Stimulated activated CD8-positive, alpha-beta memory T cell treated with anti-CD3 and anti-CD28 coated beads, Interleukin-4, amount 100 ng/mL, for 1 hour (primary cell): ENCODE measurements at places on chromosomes 5 and 9.

DNA sequence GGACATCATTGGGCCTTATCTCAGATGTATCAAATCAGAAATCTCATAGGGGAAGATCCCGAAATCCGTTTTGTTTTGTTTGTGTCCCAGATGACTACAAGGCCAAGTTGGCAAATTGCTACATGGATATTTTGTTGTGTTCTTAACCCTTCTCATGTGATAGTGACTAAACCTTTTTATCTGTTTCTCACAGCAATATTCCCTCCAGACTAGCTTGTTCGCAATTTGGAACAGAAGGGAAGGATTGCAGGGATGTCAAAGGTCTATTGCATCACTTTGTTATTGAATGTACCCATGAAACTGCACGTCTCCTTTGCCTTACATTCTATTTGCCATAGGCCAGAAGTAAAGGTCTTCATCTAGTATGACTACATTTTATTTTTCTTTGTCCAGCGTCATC is 453.9 kb downstream of the NFIB start:
- no peak for DNase-seq

DNA sequence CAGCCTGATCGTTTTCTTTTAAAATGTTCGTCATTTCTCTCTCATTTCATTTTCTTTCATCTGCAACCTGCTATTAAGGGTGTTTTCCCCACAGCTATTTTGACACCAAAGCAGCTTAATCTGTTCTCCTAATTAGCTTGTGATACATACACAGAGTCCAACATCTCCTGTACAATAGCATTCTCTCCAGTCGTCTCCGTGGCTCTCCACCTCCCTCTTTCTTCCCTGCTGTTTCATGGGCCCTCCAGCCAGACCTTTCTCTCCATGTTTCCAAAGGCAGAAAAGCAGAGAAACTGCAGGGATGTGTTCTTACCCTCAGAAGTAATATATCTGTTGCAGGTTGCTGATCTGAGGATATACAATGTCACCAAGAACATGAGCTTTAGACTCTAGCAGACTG is 88.8 kb upstream of the SPOCK1 start:
- DNase-seq, result no peak

DNA sequence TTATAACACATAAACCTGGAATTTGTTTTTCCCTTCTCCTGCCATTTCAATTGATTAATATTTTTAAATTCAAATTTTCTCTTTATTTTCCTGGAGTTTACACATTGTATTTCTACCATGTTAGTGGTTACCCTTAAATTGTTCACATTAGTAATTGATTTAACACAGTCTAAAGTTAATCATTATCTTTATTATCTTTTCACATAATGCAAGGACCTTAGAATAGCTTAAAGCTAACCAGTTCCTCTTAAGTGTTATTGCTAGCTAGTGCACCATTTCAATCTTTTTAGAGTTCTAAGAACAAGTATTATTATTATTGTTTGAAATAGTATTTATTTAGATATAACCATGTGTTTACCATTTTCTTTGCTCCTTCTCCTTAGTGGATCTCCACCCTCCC is 251.2 kb upstream of the FBXL7 start:
- DNase-seq, result no peak

DNA sequence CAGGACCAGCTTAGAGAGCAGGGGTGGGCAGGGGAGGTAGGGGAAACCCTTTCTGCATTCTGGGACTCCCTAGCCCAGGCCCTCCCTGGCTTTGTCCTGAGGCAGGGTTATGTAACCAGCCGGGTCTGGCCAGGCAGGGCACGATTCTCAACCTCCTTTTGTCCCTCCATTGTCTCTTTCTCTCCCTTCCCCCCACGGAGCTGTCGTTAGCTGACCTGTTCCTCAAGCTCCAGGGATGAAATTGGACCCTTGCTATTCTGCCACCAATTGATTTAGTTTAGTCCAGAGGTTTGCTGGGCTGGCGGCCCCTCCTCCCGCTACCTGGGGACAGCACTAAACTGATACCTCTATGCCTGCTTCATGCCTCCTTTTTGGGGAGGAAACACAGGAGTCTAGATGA is 9.4 kb upstream of the NDST1 start:
- no peak for DNase-seq

- DNase-seq, result no peak
Observed at GRCh38 chr5:146490089-146490843, 25.7 kb downstream of the GPR151 start.

DNA sequence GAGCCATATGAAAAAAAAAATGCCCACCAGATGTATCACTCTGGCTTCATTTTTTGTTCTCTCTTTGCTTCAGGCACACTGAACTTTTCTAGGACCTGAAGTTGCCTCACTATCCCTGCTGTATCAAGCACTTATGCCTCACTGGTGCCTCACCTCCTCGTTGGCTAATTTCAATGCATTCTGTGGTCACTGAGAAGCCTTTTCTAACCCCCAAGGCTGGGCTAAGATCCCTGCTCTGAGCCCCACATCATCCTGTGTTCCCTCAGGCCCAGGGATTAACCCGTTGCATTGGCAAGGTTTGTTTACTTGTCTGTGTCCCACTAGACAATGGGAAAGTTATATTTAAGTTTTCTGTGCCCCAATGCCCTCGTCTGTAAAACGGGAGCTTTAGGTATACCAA is 362.7 kb downstream of the OSTF1 start:
- DNase-seq, result no peak

GRCh38 chr5:127296321-127296720 is 5.7 kb downstream of the MEGF10 start:
- no peak for DNase-seq

- DNase-seq, result no peak
Observed at GRCh38 chr5:67248703-67249589, 52.3 kb upstream of the CD180 start.

DNA sequence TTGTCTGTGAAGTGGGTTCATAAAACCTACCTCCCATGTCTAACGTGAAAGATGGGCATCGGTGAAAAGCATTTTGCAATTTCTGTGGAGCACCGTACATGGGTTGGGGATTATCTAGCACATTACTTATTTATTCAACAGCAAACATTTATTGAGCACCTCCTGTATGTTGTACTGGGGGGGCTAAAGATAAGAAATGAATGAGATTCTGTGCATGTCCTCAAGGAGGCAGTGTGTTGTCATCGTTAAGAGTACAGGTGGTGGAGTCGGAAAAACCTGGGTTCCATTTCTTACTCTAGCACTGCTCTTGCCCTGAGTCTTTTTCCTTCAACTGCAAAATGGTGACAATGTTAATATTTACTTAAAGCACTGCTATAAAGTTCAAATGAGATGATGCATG is 30.4 kb upstream of the DENND1A start:
- no peak for DNase-seq

DNA sequence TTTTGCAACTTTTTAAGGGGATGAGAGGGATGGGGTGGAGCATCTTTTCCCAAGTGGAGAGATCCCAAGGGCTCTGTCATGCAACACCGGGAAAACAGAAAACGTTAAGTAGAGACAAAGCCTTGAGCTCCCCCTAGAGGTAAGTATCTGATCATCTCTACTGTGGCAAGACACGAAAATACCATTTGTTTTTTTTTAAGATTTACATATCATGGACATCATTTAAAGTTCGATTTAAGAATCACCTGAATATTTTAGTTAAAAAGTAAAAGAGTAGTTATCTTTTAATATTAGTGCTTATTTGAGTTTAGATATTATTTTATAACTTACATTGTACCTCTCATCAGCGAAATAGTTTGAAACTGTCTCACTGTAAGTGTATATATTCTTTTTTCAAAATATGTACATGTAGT is 200.4 kb downstream of the LRRC70 start:
- DNase-seq, result no peak

- peak; percentile 18 for DNase-seq
Observed at GRCh38 chr9:20620650-20621470, 1.4 kb downstream of the MLLT3 start.

GRCh38 chr9:98929895-98930341 is 13.8 kb upstream of the COL15A1 start:
- DNase-seq, result no peak

DNA sequence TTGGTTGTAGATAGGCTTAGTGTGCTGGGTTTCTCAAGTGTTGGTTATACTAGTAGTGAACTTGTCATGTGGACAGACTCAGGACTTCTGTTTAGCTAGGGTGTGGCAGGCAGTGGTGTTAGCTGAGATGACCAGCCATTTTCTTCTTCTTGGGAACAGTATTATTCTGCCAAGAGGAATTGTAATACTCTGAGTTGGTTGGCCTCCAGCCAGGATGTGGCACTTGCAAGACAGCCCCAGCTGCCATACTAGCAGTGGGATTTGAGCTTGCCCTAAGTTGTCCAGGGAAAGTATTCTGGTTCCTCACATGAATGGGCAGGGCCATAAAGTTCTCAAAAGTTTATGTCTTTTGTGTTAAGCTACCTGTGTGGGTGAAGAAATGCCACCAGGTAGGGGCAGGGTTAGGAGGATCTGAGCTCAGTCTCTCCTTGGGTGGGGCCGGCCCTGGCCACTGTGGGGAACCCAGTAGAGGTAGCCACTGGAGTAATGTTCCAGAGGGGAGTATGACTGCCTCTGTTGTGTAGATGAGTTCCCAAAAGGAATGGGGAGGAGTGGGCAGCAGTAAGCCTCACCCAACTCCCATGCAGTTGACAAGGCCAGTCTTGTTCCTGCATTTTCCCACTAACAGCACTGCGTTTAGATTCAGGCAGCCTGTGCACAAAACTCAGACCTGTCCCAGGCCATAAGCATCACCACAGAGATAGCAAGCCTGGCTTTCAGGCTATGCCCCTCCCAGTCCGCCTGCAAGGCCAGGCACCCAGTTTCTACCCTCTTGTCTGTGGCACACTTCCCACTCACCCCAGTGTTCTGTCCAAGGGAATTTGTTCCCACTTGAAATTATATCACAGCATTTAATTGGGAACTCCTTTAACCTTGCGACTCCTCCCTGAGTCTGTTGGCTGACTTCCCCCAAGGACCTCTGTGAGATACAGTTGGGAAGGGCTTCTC is 250.7 kb downstream of the ANXA1 start:
- DNase-seq, result no peak

DNA sequence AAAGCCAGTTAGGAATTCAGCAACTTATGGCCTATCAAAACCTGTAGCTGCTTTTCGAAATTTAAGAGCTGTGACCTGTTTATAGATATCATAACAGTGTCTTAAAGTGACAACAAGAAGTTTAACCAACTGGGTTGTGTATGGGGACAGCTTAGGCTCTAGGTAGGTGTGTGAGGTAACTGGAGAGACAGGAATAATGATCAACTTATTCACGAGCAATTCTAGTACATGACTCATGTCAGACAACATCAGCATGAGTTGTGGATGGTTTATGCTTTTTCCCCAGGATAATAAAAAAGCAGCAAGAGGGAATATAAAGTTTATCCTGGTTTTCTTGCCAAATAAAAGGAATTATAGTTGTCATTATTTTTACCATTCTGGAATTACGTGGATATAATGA is 88.6 kb downstream of the GDNF start:
- no peak for DNase-seq

- DNase-seq, result no peak
Observed at GRCh38 chr5:31153521-31153920, 40.0 kb upstream of the CDH6 start.

DNA sequence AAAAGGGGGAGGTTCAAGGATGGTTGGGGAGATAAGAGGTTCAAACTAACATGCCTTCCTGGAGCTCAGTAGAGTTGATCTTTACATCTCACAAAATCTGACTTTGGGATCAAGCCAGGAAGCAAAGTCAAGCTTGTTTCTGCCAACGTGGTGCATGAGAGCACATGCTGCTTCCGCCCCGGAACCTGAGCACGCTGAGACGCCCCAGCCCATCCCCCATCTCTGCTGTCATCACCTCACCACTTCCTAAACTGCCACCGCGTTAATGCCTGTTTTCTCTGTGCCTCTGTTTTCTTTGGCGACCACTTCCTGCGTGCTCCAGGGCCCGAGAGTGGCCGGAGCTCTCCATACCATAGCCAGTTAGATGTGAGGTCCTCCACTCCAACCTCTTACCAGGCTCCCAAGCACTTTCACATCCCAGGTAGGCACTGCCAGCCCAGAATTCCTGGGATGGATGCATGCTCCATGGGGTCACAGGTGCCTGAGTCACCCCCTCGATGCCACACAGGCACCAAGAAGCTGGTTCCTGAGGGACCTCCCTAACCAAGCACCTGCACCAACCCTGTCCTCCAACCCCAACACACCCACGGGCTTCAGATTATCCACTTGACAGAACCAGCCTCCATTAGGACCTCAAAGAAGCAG is 31.2 kb upstream of the AFAP1L1 start:
- peak; percentile 56 for DNase-seq

DNA sequence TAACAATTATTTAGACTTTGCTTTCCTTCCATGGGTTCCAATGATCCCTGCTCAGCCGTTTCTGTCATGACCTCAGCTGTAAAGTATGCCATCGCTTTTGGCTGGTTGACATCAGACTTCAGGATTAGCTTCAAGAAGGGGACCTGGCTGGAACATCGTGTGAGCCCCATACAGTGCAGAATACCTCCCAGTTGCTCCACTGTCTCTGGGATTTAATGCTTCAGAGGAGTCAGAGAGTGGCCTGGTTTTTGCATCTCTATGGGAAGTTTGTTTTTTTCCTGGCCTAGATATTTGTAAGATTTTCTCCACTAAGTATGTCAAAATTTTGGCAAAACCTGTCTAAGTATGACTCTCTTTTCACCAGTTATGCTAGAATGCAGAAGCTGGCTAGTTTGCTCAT is 216.9 kb downstream of the GABBR2 start:
- DNase-seq, result no peak

DNA sequence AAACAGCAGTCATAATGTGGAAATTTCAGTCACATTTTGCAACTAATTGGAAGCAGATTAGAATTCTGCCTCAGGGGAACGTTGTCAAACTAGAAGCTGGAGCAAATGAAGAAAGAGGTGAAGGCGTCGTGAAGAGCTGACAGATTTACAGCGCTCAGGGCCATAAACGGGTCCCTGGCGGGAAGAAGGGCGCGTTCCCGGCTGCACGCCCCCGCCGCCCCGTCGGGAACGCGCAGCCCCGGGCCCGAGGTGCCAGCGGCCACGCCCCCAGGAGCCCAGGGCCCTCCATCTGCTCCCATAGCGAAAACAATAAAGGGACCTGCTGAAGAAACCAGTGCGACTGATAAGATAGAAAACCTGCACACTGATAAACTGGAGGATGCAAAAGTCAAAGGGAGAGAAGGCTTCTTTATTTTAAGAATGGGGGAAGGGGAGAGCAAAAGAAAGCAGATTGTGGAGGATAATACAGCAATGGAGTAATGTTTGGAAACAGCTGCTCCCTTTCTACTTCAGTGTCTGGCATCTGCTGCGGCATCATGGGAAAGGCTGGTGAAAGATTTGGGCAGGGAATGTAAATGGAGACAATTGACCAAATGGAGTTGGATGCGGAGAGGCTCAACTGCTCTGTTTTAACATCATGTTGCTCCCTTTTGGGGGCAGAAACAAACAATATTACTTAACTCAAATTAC is 11.1 kb downstream of the ZNF608 start:
- DNase-seq, result no peak

GRCh38 chr5:55370291-55370925 is 62.6 kb downstream of the MTREX start:
- DNase-seq, result no peak

DNA sequence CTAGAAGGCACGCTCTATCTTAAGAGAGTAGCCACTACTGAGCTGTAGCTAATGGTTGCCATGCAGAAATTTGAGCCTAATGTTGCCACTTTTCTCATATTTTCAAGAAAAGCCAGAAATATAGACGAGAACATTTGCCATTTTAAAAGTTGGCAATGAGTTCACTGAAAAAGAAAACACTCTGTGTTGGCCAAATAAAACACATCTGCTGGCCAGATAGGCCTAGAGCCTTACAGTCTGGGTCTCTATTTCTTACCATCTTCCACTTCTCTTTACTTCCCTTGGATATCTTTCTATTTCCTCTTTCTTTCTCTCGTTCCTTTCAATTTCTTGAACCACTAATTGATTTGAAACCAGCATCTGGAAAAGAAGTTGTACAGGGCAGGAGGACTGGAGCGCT is 36.6 kb upstream of the VCAN start:
- no peak for DNase-seq
